T47D (cell line): ENCODE measurements at places on chromosomes 6 and 20.
A peak's percentile ranks its signal among the peaks of the same experiment; 100 is the strongest.

GRCh38 chr6:32271429-32271828 is 47.6 kb upstream of the NOTCH4 start:
- no peak for DNase-seq

- DNase-seq: no peak
Measured at GRCh38 chr6:36920049-36920448, 34.3 kb downstream of the C6orf89 start.

- DNase-seq: no peak
Measured at GRCh38 chr6:169943241-169944060, 192.0 kb downstream of the ERMARD start.

DNA sequence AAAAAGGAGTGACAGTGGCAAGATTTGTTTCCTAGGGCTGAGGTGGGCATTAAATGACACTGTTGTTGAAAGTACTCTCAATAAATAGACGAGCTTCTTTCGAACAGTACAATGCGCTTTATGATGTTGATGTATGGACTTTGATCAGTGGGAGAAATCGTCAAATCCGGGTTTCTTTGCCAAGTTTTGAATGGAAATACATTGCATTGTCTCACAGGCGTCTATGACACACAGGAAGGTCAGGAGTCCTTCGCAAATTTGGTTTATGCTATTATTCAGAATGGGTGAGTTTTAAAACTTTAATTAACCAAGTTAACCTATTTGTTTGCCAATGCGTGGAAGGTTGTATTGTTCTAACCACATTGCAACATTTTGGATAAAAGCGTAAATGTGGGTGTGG is 547.3 kb upstream of the SLC35B3 start:
- DNase-seq: no peak

DNA sequence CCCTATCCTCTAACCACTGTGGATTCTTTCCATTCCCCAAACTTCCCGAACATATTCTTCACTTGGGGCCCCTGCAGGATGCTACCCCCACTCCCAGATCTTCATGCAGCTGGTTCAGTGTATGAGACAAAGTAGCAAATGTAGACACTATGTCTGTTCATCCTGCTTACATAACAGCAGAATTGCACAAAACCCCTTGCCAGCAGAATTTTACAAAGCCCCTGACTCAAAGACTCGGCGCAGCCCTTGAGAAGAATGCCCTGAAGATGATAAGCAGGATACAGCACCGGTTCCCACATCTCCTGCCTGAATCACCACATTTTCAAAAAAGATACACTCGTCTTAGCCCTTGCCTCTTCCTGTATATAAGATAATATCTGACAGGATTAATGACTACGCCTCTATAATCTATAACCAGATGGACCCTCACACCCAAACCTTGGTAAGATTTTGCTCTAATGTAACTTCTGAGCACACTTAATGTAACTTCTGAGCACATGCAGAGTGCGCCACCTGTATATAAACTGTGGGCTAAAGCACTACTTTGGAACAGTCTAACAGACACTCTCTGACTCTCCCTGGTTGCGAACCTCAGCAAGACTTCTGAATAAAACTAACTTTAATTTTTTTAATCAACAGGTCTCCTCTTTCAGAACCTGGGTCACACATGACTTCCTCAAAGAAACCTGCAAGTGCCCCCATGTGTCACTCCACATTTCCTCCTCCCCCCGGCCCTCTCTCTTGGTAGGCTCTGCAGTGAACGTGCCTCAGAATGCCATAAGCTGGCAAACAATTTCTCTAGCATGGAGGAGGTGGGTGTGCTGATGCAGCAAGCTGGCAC is 28.7 kb downstream of the RALGAPA2 start:
- DNase-seq: no peak

GRCh38 chr20:607476-607875 is 2.6 kb downstream of the TCF15 start:
- no peak for DNase-seq

- no peak for DNase-seq
Measured at GRCh38 chr20:38985060-38985459, 22.9 kb downstream of the DHX35 start.

GRCh38 chr6:84460491-84460890 is 233.0 kb upstream of the CEP162 start:
- no peak for DNase-seq

DNA sequence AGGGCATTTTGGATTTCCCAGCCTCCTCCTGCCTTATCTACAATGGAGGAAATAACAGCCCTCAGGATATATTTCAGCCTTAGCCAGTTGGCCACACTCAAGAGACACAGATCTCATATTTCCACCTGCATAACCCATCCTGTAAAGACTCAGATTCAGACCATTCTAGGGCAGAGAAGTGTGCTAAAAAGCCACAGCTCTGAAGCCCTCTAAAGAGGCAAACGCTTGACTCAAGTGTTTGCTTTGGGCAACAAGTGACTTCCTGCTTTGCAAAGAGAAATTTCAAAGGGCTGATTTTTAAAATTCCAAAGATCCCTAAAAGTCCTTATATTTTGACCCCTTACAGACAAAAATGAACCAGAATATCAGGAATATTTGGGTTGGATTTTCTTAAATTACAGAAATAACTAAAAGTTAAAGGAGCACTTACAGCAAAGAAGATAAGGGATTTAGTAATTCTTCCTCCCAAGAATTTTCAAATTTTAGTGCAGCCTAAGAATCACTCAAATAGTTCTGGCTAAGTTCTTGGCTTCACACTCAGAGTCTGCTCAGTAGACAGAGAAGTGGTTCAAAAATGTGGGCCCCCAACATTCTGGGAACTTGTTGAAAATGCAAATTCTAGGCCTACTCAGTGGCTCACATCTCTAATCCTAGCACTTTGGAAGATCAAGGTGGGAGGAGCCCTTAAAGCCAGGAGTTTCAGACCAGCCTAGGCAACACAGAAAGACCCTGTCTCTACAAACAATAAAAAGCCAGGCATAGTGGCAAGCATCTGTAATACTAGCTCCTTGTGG is 18.9 kb upstream of the ADGRF5 start:
- DNase-seq: no peak

DNA sequence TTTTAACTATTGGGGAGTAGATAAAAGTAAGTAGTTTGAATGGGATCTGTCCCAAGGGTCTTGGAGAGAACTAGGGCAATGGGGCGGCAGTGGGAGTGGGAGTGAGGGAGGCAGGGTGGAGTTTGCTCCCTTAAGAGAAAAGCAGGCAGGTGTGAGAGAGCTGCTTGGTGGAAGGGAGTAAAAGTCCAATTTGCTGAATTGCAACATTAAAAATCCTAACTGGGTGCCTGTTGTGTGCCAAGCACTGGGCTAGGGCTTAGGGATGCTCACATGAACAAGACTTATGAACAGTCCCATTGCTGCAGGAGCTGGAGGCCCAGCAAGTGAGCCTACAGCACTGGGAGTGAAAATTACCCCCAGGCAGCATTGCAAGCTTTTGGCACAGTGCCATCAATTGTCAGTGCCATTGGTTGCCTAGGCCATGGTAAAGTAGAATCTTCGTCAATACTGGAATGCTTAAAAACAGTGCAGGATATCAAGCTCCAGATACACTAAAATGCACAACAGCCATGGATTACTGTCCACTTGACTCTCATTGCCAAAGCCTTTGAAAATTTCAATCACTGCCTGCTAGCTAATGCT is 277.7 kb upstream of the JARID2 start:
- DNase-seq: no peak

- no peak for DNase-seq
Measured at GRCh38 chr6:15331143-15331542, 85.3 kb downstream of the JARID2 start.

DNA sequence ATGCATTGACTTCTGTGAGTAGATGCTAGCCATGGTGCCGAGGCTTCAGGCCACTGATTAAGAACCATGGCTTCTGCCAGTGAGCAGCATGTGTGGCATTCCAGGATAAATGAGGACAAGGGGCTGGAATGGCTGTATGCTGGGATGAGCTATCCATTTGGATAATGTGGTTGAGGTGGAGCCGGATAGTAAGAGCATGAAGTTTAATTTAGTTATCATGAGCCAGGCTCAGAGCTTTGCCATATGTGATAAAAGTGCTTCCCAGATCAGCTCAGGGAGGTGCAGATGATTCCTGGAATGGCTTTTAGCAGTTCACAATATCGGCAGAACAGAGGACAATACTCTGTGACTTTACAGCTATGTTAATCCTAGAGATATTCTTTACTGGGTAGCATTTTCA is 34.6 kb upstream of the RNF8 start:
- DNase-seq: no peak

DNA sequence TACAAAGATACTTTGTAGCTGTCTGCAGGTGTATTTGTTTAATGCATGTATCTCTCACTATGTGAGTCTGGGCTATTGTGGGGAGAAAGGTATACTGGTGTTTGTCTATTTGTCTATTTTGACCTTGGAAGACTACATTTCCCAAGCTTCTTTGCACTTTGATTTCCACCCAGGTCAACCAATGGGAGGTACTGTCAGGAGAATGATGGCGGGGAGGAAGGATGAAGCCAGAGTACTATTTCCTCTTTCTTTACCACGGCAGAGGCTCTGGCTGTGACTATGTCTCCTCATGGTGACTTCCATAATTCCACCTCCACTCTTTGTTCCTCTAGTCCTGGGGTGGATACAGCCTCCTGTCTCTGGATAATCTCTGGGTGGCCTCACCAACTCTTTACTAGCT is 23.1 kb downstream of the LBP start:
- DNase-seq: peak; percentile 65

DNA sequence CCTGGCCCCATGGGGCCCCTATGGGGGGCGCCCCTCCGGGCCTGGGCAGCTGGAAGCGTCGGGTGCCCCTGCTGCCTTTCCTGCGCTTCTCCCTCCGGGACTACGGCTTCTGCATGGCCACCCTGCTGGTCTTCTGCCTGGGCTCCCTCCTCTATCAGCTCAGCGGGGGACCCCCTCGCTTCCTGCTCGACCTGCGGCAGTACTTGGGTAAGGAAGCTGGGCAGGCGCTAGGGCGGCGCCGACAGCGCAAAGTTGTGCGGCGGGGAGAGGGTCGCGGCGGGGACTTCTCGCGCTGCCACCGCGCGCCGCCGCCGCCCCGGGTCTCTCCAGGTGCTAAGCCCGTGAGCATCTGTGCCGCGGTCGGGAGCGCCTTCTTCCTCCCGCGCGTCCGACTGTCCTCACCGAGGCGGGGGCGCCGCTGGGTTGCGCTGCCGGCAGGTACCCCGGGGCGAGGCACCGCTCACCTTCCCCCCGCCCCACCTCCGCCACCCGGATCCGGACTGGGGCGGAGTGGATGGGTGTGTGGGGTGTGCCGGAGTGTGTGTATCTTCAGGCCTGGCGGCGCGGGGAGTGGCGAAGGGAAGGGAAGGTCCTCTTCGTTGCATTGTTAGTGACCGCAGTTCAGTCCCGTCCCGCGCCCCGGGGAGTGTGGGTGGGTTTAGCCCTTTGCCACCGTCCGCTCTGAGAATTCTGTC is 788 bp downstream of the UST start:
- DNase-seq: peak; percentile 16

GRCh38 chr6:51675922-51676275 is 411.5 kb downstream of the PKHD1 start:
- no peak for DNase-seq

DNA sequence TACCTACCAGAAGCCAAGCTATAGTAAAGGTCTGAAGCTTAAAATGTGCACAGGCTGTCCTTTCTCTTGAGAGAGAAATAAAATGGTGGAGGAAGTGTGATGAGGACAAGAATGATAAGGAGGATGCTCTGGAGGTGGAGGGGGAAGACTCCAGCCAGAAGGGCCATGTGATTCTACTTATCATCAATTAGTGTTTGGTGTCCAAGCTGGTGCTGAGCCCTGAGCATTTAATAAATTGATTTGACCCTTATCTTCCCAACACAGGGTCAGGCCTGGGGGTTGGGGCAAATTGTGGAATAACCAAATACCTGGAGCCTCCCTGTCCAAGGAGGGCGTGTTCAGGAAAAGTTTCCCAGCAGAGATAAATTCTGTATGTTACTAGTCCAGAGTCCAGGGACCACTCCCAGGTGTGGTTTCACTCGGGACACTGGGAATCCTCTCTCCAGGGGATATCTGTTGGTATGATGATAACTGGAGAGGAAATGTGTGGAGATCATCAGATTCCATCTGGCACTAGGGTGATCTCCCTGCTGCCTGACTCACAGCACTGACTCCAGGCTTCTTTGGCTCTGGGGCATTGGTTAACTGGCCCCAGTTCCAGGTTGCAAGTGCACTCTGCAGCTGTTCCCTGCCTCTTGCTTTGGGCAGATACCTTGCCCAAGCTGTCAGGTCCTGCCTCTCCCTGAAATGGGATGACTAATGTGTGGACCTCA is 3.8 kb upstream of the MYBL2 start:
- DNase-seq: no peak

DNA sequence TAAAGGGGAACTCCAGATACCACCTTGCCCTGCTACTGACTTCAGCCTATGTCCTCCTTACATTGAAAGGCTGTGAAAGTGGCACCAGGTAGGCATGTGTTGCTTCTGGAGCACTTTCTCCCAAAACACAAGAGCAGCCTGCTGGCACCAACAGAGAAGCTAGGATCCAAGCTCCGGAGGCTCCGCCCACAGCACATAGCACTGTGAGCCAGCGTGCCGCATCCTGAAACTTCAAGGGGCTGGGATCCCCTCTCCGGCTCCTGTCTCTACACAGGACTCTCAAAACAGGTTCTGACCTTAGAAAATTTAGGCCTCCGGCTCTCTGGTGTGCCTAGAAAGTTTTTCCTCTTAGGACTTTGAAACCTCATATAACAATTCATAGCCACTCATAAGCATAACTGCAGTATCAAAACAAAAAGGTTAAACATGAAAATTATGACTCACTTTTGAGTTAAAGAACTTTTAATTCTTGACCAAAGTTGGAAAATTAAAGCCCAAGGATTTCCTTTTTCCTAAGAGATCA is 41.1 kb downstream of the EZR start:
- no peak for DNase-seq

DNA sequence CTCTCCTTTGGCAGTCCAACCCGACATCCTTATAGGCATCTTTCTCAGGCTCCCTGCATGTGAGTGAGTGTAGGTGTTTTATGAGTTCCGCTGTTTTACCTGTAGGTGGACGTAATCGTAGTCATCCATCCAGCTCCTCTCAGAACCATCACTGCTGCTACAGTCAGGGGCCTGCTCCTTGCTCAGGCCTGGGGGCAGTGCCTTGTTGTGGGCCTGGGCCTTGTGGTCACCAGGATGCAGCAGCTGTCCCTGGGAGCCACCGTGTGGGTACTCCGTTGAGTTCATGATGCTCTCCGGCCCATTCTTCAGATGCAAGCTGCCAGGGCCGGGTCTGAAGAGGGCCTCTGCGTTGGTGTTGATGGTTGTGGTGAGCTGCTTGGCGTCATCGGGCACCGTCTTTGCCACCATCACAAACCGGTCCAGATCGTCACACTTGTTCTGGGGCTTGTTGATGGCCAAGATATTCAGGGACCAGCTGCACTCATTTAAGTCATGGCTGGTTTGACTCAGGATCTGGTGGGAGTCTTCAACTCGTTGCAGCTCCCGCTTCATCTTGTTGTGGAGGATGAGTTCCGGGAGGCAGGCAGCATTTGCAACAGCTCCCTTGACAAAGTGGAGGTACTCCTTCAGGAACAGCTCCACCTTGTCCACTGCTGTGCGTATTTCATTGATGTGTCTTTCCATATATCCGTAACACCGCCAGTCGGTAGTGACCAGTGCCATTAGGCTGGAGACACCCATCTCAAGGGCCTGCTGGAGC is 42.4 kb downstream of the NEDD9 start:
- DNase-seq: no peak
